ENCODE measurements at places on chromosomes 16 and 17.

- DNase-seq = no peak
Measured at GRCh38 chr17:29010586-29010985, 4.8 kb upstream of the SEZ6 start.

DNA sequence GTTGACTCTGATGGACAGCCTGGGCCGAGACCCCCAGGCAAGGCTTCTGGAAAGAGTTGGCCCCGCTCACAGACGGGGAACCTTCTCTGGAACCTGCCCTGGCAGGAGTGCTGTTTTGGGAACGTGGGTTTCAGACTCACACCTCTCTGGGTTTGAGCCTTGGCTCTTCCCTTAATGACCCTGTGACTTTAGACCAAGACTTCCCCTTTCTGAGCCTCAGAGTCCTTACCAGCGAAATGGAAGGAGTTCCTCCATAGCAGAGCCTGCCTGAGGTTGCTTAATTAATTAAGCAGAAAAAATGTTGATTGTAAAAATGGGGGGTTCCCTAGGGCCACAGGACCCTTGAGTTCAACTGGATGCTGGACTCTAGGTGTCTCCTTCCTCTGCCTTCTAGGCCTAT, 408.2 kb downstream of the SEC14L1 start:
- DNase-seq = peak; percentile 22

- DNase-seq = no peak
Measured at GRCh38 chr16:5572056-5572455, 474.5 kb upstream of the EEF2KMT start.

GRCh38 chr17:17570140-17570797, 21.2 kb downstream of the PEMT start:
- peak; percentile 52 for DNase-seq

DNA sequence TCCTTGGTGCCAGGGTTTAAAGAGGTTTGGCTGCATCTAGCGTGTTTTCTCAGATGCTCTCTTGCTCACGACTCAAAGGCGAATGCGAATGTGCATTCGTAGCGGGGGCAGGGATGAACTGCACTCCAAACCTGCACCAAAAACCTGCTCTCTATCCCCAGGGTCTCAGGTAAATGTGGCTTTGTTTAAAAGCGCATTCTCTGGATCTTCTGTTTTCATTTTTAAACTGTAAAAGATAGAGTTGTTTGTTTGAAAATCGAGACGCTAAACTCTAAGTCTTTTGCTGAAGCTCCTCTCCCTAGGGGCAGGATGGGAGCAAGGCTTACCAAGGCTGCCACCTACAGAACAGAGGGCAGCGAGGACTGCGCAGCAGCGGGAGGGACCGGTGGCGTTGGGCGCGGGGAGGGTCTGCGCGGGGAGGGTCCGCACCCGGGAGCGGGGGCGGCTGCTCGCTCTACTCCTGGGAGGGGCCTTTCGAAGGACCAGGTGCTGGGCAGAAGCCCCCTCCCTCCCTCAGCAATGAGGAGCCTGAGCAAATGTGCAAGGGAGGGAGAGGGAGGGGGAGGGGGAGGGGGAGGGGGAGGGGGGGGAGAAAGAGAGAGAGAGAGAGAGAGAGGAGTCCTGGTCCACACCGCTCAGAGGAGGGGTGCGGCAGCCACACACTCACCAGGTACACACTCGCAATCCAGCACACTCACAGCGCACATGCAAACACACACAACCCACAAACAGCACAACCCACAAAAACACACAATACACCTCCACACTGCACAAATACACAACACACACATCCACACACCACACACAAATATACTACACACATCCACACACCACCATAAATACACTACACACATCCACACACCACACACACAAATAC, 142.8 kb downstream of the GRIN2A start:
- DNase-seq = peak; percentile 34

DNA sequence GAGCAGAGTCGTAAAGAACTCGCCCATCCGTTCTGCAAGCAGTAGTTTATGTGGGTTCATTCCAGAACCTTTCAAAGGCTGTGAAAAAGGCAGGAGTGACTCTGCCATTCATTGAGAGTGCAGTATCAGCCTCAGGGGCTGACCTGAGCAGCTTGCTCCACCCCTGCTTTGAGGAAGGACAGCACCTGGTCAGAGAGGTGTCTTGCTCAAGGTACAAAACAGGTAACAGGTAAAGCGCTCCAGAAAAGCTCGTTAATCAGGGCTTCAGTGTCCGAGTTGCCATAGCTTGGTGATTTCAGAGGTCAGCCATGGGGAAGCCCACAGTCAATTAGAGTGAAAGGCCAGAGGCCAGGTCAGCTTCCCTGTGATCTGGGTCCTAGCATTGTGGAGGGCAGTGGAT, 251.1 kb downstream of the ABCC12 start:
- DNase-seq = no peak

- no peak for DNase-seq
Measured at GRCh38 chr17:77908501-77908900, 50.0 kb upstream of the TNRC6C start.

DNA sequence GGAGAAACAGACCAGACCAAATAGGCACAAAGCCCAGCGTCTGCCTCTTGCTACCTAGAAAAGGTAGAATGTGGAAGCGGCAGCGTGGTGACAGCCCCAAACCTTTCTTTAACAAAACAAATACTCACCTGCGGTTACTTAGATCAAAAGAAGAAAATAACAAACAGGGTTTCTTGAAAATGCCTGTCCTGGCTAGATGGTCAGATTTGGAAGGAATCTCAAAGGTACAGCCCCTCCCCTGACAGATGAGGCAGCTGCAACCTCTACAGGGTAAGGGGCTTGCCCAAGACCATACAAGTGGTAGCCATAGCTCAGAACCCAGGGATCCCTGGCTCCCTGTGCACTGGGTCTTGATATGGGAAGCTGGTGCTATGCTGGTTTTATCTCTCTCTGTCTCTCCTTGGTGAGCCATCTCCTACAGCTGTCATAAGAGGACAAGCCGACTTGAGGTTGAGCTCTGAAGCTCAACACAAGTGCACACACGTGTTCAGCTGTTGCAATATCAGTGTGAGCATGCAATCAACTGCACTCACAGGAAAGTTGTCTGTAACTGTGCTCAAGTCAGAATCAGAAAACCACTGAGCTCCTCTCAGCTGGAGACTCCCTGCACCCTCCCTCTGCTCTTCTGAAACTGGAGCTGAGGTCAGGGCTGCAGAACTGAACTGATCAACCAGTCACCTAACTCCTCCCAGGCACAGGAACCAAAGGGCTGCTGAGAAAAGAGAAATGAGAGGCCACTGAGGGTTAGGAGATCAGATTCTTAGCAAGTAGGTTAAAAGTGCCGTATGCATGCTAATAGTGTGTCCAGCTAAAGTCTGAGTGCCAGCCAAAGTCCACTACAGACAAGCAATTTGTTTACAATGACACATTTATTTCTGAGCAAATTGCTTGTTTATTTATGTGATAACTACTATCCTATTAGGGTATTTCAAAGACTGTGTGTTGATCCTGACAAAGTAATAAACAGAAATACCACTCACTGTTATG, 6.1 kb upstream of the RNF157 start:
- DNase-seq = no peak

DNA sequence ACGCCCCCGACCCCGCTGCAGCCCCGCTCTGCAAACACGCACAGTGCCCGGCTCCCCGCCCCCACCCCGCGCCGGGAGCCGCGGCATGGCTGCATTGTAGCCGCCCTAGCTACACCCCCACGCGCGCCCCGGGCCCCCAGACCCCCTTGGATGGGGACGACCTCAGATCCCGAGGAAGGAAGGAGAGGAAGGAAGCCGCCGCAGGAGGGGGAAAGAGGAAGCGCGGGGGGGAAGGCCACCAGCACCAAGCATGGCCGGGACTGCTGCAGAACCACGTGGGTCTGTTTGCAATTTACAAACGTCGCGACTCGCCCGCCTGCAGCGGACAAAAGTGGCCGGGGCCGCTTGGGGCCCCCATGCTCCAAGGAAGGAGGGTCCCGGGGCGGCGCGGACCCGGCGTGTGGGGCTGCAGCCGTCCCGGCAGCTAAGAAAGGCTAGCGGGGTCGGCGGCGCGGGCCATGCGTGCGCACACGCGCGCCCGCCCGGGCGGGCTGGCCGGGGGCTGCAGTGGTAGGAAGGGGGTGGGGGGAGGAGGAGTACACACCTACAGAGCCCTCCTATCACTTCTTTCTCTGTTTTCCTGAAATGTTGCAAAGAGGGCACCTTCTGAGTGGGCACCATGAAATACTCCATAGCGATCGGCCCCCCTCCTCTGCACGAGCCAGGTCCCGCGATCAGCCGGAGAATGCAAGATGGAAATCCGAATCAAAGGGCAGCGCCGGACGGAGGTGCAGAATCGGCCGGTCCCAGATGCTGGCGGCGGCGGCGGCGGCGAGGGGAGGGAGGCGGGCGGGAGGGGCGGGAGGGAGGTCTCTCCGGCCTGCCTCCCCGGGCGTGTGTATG, 488 bp downstream of the TFAP4 start:
- peak; percentile 79 for DNase-seq

DNA sequence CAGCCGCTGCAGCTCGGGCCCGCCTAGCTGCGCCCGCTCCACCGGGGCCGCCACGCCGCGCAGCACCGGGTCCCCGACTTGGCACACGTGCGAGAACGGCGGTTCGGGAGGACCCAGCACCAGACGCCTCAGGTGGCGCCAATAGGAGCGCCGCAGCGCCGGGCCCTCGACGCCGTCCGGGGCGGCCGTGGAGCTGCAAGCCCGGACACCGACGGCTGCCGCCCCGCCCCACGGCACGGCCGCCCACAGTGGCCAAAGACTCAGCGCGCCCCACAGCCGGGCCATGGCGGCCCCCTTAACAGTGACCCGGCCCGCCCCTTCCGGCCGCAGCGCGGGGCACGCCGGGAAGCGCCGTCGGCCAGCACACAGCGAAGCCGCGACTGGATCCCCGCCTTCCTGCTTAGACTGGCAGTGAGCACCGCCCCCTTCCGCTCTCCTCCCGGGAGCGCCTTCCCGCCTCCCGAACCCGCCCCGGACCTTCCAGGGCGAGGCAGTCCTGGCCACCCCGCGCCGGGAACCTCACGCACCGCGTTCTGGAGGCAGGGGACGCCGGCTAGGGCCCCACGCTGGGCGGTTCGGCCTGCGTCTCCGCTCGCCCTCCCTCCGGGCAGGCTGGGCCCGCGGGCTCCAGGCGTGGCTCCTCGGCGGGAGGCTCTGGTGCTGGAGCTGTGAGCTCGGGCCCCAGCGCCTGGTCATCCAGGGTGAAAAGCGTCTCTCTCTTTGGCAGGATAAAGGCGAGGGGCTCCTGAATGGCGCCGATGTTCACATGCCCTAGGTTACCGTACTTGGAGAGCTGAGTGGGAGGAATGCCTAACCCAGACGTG, at the start of gene PDF:
PDF (minus strand) TSS at position 303 of the 824 bp plus-strand sequence; CDS start at position 285, 18 bp downstream.
- DNase-seq = peak; percentile 98

GRCh38 chr16:87012954-87013938, 303.9 kb downstream of the C16orf95 start:
- peak; percentile 30 for DNase-seq

GRCh38 chr17:71339206-71339605, 781.6 kb upstream of the SOX9 start:
- no peak for DNase-seq

DNA sequence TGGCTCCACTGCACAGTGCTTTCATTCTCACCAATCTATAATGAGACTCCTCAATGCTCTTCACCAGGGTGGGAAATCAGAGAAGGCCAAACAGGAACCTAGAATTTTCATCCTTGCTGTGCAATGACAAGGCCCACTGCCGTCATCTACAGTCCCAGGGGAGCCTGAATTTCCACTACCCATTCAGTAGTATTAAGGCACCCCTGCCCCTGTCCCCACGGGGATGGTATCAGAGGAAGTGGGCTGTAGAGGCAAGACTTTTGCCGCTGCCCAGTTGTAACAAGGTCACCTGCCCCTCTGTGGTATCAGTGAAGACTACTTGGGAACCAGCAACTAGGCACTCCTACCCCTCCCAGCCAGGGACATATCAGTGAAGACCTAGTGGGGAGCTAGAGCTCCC, 104.5 kb downstream of the C16orf78 start:
- DNase-seq = no peak

DNA sequence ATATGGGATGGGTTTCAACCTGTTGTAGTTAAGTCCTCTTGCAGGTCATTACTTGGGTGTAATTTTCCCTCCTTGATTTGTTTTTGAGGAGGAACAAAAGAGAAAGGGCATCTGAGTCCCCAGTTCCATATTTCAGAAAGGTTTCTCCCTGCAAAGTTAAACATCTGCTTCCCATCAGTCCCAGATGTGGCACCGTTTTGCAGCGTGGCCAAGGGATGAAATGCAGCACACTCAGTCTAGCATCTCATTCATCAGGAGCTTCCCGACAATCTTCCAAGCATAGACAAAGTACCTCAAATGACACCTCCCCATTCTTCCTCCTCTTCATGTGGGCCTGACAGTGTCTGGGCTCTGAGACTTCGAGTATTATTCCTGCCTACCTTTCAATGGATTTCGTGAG, 363.7 kb upstream of the SOX9 start:
- peak; percentile 2 for DNase-seq

- DNase-seq = peak; percentile 71
Measured at GRCh38 chr17:75501378-75502071, 13.8 kb downstream of the CASKIN2 start.

GRCh38 chr16:14423344-14423743, 206.7 kb downstream of the PARN start:
- no peak for DNase-seq

- peak; percentile 77 for DNase-seq
Measured at GRCh38 chr16:56625943-56626654, 518 bp downstream of the MT1E start.

DNA sequence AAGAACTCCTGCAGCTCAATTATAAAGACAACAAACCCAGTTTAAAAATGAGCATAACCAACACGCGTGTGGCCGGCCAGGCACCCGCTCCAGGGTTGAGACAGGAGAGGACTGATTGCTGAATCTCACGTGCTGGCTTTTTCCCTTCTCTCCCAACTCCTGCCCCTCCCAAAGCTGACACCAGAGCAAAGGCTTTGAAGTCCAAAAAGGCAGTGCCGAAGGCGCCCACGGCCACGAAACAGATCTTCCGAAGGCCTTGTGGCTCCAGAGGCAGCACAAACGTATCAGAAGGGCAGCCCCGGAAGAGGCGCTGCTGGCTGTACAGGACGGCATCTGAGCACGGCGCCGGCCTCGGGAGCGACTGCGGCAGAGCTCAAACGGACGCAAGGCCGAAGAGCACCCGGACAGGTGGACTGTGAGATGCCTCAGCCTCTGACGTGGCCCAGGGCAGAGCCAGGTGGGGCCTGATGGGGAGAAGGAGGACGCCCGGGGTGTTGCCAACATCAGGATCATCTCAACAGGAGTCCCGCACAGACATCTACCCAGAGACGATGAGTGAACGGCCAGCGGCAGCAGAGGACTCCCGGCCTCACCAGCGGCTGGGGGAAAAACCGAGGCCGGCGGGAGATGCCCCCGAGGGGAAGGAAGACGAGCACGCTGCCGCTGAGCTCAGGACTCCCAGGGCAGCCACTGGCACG, 10.5 kb downstream of the CLCN7 start:
- DNase-seq = no peak

- DNase-seq = no peak
Measured at GRCh38 chr16:58378401-58378800, 13.9 kb upstream of the GINS3 start.

All from muscle of leg (tissue), 16 donors.